ENCODE measurements at places on chromosomes 3 and 15.

DNA sequence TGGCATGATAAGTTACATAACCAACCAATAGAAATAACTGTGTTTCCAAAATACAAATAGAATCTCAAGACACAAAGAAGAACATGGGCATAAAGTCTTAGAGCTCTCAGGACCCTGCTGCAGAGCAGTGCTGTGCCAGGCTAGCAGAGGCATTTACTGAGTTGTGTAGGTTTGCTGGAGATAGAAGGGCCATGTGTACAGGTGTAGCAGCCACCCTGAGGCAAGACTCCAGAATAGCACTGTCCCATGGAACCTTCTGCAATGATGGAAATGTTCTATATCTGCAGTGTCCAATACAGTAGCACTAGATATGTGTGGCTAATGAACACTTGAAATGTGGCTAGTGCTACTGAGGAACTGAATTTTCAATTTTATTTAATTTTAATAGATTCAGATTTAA, 267.0 kb upstream of the UMPS start:
- no peak for DNase-seq

DNA sequence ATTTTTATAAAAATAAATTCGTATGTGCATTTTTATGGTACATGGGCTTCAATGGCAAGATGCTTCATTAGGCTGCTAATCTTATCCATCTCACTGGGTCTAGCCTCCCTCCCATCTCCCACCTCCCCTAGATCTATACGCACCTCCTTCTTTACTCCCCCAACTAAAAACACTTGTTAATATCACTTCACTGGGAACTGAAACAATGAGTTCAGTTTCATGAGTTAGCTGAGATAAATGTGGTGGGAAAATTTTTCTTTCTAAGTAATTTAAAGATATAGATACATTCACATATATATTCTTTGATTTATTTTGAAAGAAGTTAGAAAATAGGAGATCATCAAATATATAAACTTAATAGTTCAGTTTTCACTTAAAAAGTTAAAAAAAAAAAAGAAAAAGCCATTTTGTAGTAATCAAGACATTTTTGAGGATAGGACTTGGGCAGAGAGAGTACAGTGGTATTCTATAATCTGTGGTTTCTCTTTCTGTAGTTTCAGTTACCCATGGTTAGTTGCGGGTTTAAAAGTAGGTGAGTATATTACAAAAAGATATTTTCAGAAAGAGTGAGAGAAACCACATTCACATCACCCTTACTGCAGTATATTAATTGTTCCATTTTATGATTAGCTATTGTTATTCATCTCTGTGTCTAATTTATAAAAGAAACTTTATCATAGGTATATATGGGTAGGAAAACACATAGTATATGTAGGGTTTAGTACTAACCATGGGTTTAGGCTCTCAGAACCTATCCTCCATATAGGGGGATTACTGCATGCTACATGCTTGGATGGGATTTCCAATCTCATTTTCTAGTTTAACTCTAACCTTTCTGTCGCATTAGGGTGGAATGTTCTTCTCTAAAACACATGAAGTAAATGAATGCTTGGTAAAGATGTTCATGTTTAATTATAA, 316.0 kb upstream of the CBLB start:
- no peak for DNase-seq

GRCh38 chr3:98565843-98566242, 27.6 kb downstream of the CPOX start:
- DNase-seq: no peak

- DNase-seq: peak; percentile 55
Measured at GRCh38 chr3:122004107-122004506, 17.9 kb downstream of the ILDR1 start.

DNA sequence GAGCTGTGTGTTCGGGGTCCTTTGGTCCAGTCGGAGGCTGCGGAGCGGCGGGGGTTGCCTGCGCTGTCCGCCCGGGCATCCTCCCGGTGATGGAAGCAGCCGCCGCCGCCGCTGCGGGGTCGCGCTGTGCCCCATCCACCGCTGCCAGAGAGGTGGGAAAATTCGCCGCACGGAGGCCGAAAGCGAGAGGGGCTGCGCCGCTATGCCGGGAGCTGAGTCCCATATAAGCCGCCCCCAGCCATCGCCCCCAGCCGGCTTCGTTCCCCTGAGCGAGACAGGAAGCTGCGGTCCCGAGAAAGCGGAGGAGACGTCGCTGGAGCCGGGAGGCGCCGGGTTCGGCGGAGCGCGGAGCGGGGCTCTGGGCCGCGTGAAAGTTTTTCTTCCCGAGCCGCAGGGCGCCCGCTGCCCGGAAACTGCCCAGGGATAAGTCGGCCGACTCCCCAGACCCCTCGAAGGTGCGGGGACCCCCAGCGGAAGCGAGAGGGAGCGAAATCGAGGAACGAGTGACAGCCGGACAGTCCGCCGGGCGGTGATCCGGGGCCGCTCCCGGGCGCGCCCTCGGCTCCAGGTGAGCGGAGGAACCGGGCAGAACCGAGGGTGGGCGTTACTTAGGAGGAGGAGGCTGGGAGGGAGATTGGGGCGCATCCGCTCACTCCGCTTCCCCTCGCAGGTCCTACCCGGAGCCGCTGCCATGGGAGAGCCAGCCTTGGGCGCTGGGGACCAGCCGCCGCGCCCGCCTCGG, 574 bp downstream of the CHST2 start:
- no peak for DNase-seq

GRCh38 chr3:124132813-124133212, 140.9 kb upstream of the ROPN1 start:
- DNase-seq: no peak

DNA sequence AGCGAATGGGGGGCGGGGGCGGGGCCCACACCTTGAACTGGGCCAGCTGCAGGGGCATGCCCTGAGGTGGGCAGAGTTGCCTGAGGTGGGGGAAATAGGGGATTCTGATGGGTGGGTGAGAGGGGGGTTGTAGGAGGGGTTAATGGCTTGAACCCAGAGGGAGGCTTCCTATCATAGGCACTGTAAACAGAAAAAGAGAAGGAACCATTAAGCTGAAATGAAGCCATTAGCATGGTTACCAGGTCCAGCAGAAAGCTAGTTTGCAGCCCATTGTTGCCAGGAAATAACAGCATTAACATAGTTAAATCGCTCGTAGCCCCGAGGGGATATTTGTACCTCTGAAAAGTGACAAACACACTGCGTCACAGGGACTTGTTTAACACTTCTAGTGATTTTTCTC, 29.0 kb downstream of the ETV5 start:
- no peak for DNase-seq

GRCh38 chr15:78325092-78325843, 14.9 kb upstream of the CRABP1 start:
- no peak for DNase-seq

DNA sequence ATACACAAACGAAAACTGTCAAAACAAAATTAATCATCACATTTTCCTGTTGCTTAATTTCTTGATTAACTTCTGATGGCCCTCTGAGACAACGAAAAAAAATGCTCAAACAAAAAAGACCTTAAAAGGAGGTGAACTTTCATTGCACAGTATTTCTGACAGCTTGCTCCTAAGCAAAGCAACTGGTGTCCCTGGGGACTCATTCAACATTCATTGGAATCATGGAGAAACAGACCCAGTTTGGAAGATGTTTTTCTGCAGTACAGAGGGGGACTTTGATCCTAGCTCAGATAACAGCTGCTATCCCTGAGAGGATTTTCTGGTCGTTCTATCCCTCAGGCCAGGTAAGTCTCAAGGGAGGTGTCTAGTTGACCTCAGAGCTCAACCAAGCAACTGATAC, 378.7 kb upstream of the ATP11B start:
- DNase-seq: no peak

DNA sequence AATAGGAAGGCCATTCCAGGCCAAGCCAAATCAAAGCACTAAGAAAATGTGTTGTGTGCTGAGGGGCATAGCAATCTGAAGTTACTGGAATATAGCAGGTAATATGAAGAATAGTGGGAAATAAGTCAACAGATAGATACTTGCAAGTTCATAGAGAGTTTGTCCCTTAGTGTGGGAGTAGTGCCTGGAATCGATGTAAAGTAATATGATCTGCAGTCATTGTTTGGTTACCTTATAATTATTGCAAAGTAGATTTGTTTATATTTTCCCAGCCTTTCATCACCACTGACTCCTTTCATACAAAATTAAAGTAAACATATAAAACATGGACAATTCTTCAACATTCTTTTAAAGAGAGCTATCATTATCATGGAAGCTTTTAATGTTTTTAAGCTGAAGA, 420.9 kb upstream of the NECTIN3 start:
- DNase-seq: no peak

GRCh38 chr3:158337110-158337509, 227.2 kb downstream of the RSRC1 start:
- DNase-seq: no peak

DNA sequence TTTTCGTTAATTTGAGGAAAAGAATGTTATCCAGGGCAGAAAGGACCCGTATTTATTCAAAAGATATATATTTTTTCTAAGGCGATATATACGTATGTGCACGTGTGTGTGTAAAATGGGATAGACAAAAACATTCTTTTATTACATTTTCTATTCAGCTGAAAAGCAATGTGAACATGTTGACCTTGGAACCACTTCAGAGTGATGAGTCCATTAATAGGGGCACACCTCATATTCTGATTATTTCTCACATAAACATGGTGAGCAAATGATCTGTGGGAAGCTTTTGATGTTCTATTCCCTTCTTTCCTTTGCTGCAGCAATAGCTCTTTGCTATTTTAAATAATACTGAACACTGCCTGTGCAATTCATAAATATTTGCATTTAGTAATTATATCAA, 87.6 kb downstream of the SYNPR start:
- no peak for DNase-seq

GRCh38 chr3:155944081-155944480, 73.6 kb downstream of the GMPS start:
- no peak for DNase-seq

GRCh38 chr3:51970606-51971300, 3.1 kb downstream of the ABHD14B start:
- DNase-seq: no peak

DNA sequence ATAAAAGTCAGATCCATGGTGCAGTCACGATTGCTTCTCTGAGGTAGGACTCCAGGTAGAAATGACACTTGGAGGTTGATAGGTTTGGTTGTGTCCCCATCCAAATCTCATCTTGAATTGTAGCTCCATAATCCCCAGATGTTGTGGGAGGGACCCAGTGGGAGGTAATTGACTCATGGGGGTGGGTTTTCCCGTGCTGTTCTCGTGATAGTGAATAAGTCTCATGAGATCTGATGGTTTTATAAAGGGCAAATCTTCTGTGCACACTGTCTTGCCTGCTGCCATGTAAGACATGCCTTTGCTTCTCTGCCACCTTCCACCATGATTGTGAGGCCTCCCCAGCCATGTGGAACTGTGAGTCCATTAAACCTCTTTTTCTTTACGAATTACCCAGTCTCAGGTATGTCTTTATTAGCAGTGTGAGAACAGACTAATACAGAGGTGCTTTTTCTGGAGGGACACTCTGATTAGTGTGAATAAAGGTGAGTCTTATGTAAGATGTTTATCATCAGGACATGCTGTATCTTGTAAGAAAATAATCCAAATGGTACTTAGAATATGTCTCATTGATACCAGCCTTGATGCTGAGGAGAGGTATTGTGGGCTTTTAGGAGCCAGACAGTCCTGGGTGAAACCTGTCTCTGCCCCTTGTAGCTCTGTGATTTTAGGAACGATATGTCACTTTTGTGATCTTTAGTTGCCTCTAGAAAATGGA, 43.0 kb downstream of the SLCO3A1 start:
- no peak for DNase-seq

DNA sequence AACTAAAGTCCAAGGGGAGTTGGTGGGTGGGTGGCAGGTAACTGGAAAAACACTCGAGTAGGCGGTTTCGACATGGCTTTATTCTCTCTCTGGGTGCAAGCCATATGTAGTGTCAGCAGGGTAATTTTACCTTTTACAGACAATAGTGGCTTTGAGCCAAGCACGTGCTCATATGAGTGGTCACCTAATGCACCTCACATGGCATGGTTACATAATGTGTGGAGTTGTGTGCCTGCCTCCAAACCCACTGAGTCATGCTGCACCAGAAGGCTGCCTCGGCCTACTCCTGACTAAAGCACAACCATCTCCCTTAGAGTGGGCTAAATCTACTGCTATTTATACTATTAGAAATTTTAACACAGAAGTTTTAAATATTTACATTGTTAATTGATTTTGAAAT, 16.5 kb downstream of the CCRL2 start:
- no peak for DNase-seq

DNA sequence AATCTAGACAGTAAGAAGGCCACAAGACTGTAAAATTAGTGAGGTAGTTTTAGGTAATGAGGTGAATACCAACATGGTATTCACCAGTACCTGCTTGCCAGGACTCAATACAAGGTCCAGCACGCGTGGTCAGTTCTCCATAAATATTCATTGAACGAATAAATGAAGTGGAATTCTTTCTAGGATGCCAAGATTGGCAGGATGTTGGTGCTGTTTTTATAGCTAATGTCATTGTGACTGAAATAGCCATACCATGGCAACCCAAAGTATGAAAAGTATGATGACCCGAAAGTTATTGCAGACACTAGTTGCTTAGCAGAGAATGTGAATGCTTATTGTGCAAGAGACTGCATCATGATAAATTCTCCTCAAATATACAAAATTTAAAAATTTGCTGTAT, 307.2 kb downstream of the KCNH8 start:
- no peak for DNase-seq

GRCh38 chr3:24101676-24102168, 156.6 kb downstream of the NR1D2 start:
- DNase-seq: no peak

- no peak for DNase-seq
Measured at GRCh38 chr3:18114894-18115293, 310.2 kb downstream of the SATB1 start.

DNA sequence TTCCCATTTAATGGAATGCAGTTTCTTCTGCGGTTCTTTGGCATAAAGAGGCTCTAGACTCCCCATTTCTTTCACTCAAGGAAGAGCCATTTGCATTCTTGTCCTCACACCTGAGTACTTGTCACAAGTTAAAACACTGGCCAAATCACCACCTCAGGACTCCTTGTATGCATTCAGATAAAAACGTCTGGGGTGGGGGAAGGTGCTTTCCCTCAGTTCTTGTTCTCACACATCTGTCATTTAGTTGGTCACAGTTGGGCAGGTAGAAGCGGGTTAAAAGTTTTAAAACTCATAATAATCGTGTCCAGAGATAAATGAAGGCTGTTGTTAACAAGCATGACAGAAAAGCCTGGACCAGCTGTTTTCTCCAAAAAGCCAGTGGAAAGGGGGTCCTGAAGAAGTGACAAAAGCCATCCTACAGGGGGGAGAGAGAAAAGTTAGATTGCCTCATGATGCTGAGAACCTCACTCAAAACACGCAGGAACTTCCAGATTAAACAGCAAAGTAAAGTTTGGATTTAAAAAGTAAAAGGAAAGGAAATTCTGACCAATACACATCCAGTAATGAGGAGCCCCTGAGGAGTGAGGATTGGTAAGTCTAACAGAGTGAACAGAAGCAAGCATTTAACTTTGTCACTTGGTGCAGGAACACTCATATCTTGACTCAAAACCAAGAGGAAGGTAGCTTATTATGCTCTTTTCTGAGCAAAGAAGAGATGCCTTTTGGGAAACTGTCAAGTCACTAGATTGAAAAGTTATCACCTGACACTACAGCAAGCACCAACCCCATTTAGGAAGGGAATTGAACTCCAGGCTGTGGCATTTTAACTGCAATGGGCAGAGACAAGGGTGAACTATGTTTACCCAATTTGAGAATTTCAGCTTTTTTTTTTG, 2.8 kb downstream of the BCL2L10 start:
- no peak for DNase-seq

All from NCI-H1092 treated with DMSO at 0.1 percent for 48 hours (cell line).